ENCODE measurements at places on chromosomes 1 and 21.

DNA sequence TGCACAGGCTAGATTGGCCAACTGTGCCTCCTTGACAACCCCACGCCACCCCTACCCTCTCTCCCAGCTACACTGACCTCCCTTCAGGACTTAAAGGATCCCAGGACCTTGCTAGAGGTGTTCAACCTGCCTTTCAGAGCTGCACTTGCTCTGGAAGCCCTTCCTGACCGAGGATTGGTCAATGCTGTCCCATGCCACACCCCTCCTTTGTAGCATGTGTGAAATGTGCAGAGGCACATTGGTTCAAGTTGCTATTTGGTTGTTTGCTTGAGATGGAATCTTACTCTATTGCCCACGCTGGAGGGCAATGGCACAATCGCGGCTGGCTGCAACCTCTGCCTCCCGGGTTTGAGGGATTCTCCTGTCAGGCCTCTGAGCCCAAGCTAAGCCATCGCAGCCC, 21.8 kb downstream of the ACTA1 start:
- DNase-seq, result no peak

DNA sequence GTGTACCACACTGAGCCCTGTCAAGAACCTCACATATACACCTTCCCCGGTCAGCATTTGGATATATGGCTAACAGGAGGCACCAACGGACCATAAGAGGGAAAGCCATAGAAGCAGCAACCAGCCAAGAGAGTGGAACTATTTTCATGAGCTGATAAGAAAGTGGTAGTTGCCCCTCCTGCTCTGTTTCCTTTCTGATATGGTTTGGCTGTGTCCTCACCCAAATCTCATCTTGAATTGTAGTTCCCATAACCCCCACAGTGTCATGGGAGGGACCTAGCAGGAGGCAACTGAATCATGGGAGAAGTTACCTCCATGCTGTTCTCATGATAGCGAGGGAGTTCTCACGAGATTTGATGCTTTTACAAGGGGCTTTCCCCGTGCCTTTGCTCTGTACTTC, 366.1 kb upstream of the DAB1 start:
- no peak for DNase-seq

DNA sequence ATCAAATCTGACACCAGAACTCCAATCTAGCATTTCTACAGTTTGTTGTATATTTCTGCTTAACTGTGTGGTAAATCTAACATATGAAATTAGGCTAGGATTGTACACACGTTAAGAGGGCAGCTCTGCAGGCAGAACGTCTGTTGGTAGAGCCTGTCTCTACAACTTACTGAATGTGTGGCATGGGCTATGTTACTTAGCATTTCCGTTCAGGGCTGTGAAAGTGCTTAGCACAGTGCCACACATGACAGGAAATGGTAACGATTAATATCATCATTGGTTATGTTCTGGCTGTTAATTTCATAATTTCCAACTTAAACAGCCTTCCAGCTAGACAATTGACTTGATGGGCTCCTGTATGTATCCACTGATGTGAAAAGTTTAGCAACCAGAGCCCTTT, 9.6 kb upstream of the C8B start:
- DNase-seq, result no peak

GRCh38 chr1:109783436-109783835, 19.7 kb upstream of the EPS8L3 start:
- no peak for DNase-seq

DNA sequence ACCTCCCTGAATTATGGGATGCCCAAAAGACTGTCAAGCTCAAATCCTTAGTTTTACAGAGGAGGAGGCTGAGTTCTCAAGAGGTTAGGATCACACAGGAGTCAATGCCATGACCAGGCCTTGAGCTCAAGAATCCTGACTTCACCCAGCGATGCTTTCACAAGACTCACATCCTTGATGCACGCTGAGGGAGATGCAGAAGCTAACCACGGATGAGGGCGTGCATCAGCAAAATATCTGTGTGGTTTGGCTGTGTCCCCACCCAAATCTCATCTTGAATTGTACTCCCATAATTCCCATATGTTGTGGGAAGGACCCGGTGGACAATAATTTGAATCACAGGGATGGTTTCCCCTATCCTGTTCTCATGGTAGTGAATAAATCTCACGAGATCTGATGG, 133.2 kb downstream of the KCNJ6 start:
- DNase-seq, result no peak

- DNase-seq, result no peak
These were observed 146.5 kb downstream of the EIF4G3 start for GRCh38 chr1:21030181-21030580.

DNA sequence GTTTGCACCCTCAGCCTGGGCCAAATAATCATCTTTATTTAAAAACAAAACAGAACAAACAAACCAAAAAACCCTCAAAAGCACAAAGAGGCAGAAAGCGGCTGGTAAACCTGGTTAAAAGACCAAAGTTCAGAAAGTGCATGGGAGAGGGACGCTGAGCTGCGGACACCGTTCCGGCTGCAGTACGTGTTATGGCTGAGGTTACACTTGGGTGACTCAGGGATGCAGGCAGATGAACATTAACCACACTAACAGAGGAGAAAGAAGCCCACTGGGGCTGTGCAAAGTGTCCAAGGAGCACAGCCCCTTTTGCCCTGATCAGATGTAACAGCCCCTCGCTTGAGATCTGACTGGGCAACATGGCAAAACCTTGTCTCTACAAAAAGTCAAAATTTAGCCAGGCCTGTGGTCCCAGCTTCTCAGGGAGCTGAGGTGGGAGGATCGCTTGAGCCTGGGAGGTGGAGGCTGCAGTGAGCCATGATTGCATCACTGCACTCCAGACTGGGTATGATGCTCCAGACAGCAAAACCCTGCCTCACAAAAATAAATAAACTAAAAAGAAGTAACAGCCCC, 28.3 kb downstream of the GPR157 start:
- no peak for DNase-seq

DNA sequence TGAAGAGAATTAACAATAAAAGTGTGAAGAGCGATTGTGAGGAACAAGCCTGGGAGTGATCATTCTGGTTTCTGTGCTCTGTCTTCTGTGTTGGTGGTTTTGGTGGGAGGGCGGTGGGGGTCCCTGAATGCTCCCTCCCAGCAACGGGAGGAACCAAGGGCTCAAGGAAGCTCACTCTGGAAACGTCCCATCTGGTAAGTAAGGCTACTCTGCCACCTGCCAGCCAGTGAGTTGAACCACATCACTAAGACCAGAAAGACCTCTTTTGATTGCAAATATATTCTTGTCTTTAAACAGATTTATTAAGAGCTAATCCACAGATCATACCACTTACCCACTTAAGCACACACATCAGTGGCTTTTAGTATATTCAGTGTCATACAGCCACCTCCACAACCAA, 125.0 kb downstream of the PRDM2 start:
- DNase-seq, result no peak

DNA sequence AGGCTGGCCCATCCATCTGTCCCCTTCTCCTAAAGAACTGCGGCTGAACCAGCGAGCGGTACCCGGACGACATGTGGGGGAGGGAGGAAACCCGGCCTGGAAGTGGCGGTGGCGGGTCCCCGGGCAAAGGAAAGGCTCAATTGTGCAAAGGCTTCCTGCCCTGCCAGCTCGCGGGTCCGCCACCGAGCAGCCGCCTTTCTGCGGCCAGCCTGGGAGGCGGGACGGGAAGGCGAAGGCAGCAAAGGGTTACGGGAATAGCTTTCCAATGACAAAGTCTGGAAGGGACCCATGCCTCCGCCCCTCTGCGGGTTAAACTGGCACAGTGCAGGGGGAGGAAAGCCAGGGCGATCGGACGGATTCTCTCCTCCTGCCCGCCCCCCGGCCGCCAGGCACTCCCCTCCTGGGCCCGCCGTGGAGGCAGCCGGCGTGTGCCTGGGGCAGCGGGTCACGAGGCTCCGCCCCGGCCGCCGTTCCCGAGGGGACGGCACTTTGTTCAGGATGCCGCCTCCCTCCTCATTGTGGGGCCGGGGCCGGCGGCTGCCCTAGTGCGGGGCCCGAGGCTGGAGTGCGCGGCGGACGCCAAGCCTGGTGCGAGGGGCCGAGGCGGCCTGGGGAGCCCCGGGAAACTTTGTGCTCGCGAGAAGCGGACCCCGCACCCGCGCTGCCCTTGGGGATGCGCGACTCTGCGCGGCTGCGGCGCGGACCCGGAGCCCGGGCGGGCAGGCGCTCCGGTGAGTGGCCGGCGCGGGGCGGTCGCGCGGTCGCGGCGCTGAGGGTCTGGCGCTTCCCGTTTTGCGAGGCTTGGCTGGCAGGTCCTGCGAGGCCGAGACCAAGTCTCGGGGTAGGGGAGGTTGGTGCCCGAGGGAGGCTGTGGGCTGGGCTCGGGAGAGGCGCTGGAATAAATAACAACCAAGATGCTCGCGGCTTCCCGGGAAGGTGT, at the start of gene NAV1:
Gene NAV1 (plus strand): TSS at position 516 of the 940 bp plus-strand sequence. CDS start 83,758 bp downstream, outside the sequence.
- DNase-seq, result no peak

DNA sequence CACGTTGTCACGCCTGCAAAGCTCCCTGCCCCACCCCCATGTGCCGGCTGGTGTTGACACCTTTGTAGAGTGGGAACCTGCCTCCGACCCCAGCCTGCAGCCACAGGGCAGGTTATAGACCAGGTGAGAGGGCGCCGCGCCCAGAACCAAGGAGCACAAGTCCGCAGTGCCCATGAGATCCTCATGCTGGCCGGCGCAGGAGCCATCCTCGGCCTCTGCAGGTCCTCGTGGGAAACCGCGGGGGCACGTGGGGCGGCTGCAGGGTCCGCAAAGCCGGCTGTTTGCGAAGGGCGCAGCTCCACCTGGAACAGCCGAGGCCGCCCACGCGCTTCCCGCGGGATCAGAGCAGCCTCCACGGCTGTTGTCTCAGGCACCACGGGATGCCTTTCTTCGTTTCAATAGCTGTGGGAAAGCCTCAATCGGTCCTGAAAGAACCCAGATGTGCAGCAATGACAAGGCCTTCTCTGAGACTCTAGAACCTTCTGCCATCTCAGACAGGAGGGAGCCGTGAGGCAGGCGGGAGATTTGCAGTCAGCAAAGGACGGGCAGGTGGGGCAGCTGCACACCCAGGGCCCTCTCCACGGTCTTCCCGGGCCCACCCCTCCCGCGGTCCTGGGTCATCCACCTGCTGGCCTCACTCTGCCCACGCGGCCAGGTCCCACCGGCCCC, 29.9 kb downstream of the POFUT2 start:
- DNase-seq, result no peak

- no peak for DNase-seq
These were observed 72.3 kb downstream of the RGL1 start for GRCh38 chr1:183877053-183877720.

DNA sequence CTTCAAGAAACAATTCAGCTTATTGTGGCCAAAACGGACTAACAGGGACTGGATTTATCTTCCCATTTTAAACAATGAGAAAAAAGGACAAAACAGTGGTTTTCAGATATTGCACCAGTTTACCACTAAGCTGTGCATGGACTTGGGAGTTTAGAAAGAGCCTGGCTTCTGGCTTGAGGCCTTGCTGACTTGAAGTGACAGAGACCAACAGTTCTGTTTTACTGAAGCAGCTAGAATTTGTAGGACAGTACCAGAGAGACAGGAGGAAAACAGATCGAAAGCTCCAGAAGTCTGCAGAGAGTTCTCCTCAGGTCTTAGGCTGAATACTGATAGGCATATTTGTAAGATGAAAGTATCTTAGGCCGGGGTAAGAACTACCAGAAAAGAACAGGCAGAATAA, 20.5 kb downstream of the FCRL4 start:
- DNase-seq, result no peak

GRCh38 chr1:200306944-200307754, 102.7 kb downstream of the ZNF281 start:
- no peak for DNase-seq

GRCh38 chr1:11703357-11704193, 12.1 kb downstream of the DRAXIN start:
- no peak for DNase-seq

GRCh38 chr1:218347336-218347722, 2.2 kb downstream of the TGFB2 start:
- no peak for DNase-seq

DNA sequence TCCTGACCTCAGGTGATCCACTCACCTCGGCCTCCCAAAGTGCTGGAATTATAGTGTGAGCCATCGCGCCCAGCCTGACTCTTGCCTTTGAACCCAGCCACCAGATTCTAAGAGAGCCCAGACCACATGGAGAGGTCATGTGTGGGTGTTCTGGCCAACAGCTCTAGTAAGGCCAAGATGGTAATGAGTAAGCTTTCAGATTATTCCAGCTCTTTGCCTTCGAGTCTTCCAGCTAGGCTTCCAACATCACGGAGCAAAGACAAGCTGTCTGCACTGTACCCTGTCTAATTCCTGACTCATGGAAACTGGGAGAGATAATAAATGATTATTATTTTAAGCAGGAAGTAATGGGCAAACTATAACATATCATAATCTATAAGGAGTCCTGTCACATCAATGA, 14.8 kb upstream of the ZFP69B start:
- no peak for DNase-seq

DNA sequence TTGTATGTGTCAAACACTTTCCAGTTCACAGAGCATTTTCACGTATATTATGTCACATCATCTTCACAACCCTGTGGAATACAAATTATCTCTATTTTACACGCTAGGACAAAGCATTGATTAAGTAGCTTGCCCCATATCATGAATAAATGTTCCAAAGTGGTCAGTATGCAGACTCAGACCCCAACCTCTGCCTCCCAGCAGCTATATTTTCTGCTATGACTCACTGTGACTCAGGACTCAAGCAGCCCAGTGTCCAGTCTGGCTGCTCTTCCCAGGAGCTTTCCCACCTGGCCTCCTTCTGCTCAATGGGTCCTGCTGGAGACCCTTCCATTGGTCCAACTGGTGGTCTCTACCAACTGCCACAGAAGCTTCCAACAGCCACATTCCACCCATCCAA, 56.0 kb upstream of the RAP1A start:
- no peak for DNase-seq

GRCh38 chr1:215645861-215646260, 78.8 kb downstream of the KCTD3 start:
- no peak for DNase-seq

DNA sequence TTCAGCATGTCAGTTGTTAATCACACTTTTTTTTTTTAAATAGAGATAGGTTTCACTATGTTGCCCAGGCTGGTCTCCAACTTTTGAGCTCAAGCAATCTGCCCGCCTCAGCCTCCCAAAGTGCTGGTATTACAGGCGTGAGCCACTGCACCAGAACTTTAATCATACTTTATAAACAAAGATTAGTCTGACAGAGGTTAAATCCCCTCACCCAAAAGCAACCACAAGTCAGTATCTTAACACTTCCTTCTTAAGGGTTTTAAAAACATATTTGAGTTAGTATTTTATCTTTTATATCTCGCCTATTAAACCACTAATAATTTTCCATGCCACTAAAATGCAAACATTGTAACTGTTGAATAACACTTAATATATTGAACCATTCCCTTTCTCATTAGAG, 70.2 kb downstream of the COP1 start:
- DNase-seq, result no peak

GRCh38 chr21:29149808-29150425, 19.5 kb downstream of the MAP3K7CL start:
- DNase-seq, result no peak

- DNase-seq, result no peak
These were observed 213.2 kb upstream of the JUN start for GRCh38 chr1:58997060-58997411.

GRCh38 chr1:64857347-64857746, 109.0 kb downstream of the JAK1 start:
- DNase-seq, result no peak
